ENCODE measurements at places on chromosomes 5 and 9.

DNA sequence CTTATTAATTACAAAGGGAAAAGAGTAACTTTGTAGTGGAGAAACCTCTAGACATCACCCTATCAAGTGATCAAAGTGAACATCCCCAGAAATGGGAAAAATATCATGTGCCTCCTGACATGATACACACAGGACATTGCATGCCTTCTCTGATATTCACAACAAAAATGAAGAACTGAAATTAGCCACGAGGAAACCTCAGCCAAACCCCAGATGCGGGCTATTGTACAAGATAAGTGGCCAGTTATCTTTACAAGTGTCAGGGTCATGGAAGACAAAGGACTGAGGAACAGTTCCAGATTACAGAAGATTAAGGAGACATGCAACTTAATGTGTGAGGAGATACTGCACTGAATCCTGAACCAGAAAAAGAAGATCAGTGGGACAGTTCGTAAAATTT is 23.8 kb upstream of the NPM1 start:
- no peak for DNase-seq

DNA sequence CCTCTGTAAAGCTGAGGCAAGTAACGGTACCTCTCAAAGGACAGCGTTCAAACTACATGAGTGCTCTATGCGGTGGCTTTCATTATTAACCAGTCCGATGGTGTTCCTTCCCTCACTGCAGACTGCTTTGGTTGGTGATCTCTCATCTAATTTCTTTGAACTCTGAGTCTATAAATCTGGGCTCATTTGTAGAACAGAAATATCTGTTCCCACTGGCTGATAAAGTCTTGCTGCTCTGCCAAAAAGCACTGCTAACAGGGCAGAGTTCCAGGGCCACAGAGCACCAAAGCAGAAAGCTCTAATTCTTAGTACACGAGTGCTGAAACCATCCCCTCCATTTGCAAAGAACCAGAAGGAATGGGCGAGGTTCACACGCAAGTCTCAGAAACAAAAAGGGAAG is 81.9 kb downstream of the MED27 start:
- no peak for DNase-seq

DNA sequence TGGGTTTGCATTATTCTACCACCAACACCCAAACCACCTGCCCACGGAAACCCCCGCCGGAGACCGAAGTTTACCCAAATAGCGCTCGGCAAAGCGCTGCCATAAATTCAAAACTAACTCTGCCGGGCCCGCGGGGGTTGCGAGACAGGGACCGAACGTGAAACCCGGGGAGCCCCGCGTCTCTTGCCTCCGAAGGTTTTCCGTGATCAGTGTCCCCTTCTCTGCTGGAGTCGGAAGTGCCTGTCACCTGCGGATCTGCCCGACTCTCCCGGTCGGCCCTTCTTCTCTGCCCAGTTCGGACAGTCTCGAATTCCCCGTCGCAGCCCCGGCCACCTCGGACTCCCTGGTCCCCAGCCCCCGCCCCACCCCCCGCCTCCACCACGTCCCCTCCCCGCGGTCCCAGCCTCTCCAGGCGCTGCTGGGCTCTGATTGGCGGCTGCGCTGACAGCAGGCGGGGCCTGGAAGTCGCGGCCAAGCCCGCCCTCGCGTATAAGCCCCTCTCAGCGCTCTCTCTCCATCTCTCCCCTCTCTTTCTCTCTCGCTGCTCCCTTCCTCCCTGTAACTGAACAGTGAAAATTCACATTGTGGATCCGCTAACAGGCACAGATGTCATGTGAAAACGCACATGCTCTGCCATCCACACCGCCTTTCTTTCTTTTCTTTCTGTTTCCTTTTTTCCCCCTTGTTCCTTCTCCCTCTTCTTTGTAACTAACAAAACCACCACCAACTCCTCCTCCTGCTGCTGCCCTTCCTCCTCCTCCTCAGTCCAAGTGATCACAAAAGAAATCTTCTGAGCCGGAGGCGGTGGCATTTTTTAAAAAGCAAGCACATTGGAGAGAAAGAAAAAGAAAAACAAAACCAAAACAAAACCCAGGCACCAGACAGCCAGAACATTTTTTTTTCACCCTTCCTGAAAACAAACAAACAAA is at the start of gene RORB:
TSS of gene RORB (plus strand) at position 517 of the 929 bp plus-strand sequence. CDS start 642 bp downstream, outside the sequence.
- peak; percentile 4 for DNase-seq

DNA sequence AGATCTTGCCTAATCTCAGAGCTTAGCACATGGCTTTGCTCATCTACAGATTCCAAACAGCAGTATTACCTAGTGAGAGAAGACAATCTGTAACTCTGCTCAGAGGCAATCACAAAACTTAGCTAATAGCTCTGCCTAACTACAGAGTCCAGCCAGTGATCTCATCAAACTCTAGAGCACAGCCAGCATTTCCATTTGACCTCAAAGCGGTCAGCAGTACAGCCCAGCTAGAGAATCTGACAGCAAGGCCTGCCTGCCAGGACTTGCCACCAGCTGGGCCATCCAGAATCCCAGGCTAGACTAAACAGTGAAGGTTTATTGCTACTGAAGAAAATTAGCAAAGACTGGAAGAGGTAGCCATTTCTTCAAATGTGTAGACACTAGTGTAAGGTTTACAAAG is 217.9 kb upstream of the VLDLR start:
- DNase-seq = no peak

DNA sequence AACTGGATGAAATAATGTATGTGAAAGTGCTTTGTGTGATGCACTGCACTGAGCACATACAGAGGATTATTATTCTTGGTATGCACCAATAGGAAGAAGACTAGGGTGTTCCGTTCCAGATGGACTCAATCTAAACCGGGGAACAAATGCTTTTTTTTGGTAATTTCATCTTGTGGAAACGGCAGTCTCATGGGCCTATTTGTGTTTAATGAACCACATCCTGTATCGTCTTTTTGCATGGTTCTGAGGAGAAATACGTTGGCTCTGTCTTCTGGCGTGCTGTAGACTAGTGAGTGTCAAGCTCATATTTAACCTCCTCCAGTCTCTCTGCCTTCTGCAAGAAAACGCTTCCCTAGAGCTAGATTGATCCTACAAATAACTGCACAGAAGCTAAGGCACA is 30.0 kb downstream of the TRIM32 start:
- no peak for DNase-seq

DNA sequence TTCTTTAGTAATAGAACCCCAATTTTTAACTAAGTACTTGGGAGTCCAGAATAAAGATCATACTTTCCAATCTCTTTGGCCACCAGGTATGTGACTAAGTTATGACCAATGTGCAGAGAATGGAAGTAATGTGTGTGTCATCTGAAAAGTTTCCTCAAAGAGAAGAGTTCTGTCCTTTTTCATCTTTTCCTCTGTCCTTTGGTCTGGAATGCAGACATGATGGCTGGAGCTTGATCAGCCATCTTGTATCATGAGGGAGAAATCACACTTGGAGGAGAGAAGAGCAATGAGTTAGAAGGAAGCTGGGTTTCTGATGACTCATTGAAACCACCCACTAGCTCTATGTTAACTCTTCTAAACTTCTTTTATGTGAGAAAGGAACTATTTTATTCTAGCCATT is 5.5 kb upstream of the CPEB4 start:
- DNase-seq = no peak

DNA sequence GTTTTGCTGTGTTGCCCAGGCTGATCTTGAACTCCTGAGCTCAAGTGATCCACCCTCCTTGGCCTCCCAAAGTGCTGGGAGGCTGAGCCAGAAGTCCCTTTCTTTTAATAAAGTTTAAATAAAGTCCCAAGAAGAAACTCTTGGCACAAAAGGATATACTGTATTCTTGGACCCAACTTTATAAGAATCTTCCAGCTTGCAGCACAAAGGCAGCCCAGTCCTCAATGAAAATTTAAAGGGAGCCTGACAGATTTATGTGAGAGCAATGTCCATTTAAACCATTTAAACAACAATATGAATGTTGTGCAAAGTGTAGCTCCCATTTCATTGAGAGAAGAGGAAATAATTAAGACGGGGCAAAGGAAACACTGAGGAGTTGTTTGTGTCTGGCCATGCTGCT is 217.0 kb downstream of the DOCK8 start:
- no peak for DNase-seq

GRCh38 chr9:76521906-76522305 is 62.9 kb downstream of the GCNT1 start:
- DNase-seq = no peak

- no peak for DNase-seq
Observed at GRCh38 chr5:137389042-137389441, 110.1 kb downstream of the SPOCK1 start.

DNA sequence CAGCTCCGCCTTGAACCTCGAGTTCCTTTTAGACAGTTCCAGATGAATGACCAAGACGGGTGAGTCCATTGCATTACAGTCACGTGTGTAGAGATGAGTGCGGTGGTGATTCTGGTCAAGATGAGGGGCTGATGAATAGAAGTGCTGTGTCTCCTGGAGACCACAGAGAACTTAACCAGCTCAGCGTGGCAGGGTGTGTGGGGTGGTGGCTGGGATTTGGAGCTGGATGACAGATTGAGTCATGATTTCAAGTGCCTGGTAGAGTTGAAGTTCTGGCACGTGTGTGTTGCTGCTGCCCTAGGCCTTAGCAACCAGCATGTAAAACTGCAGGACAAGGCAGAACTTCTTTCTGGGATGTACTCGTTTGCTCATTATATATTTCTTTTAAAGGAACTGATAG is 53.3 kb downstream of the PRRC2B start:
- DNase-seq = no peak

DNA sequence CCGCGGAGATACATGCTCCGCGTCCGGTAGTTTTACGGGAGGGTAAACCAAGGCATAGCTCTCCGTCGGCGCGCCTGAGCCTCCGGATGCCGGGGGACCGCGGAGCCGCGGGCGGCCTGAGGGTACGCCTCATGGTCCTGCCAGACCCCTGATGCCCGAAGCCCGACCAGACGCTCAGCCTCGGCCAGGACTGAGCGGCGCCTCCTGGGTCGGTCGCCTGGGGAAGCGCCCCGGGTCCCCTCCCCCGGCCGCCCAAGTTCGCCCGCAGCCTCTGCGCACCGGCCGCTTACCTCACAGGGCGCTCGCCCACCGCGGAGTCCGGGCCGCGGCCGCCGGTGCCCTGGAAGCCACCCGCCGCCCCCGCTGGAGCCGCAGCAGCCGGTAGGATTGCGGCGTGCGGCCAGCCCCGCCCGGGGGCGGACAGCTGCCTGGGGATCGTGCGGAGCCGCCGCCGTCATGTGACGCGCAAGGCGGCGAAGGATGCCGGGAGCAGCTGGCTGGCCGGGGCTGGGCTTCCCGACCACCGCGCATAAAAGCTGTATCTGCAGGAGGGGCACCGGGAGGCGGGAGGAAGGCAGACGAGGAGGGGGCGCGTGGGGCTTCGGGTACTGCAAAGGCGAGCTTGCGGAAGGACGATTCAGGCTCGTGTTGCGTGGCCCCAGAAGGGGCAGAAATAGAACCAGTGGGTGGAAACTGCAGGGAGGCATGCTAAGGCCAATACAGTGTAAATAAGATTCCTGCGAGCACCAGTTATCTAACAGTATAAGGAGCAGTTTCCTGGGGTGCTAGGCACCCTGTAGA is at the start of gene FBXO10:
TSS of gene FBXO10 (minus strand) at position 460 of the 801 bp plus-strand sequence. CDS start 34,612 bp downstream, outside the sequence.
- DNase-seq = peak; percentile 8

DNA sequence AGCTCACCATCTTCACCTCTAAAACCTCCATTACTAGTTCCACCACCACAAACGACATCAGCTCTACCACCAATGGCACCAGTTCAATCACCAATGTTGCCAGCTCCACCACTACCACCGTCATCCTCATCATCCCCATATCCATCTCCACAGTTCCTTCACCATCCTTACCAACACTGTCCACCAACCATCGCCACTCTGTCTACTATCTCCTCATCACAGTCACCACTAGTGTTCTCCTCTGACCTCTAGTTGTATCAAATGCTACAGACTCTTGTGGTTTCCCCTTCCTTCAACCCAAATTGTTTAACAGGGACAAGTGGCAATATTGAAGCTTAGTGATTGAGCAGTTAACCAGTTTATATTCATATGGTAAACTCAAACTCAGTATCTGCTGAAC is 182.6 kb downstream of the CAAP1 start:
- no peak for DNase-seq

- DNase-seq = no peak
Observed at GRCh38 chr5:35672995-35673394, 55.3 kb downstream of the SPEF2 start.

DNA sequence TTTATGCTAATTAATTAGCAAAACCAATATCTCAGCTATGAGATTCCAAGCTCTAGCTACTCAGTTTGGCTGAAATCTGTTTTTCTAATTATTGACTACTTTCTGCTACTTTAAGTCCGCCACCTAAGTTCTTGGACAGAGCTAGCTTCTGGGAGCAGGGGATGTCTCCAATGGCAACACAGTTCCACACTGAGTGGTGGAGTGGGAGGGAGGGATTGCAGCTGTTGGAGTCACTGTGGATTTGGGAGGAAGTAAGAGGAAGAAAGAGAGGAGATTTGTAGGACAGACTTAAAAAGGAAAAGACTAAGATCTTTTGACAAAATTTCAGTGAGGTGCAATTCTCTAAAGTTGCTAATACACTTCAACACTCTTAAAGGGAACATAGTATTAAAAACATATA is 450.8 kb downstream of the NFIB start:
- no peak for DNase-seq

- peak; percentile 6 for DNase-seq
Observed at GRCh38 chr9:79477955-79478771, 93.6 kb upstream of the TLE4 start.

DNA sequence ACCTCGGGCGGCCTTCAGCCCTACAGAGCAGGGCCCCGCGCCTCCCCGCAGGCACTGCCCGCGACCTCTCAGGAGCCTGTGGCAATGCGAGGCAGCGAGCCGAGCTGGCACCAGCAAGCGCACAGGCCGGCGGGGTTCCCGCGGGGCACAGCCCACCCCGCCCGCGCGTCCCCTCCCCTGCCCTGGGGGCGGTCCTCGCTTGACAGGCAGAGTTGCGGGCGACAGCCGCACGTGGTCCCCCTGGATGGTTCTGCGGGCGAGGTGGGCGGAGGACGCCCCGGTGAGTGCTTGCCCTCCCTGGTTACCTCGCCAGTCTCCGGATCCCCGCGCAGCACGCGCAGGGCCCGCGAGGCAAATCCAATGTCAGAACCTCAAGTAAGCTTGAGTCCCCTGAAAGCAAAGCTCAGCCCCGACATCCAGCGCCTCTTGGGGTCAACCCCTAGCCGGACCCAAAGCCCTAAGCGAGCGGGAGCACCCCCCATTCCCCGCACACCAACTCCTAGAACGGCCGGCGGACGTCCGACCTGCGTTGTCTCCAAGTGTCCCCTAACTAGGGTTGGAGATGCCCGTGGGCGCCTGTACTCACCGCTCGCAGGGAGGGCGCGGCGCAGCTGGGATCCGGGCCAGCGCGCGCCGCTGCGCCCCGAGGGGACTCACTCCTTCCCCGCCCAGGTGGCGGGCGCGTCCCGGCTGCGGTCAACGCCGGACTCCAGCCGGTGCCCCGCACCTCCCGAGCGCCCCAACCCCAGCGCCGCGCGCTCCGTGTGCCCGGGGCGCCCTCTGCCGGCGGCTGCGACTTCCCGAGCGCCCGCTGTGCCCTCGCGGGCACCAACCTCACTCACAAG is at the start of gene DRD1:
TSS of gene DRD1 (minus strand) at position 123 of the 845 bp plus-strand sequence. CDS start 1,083 bp downstream, outside the sequence.
- DNase-seq = peak; percentile 46

DNA sequence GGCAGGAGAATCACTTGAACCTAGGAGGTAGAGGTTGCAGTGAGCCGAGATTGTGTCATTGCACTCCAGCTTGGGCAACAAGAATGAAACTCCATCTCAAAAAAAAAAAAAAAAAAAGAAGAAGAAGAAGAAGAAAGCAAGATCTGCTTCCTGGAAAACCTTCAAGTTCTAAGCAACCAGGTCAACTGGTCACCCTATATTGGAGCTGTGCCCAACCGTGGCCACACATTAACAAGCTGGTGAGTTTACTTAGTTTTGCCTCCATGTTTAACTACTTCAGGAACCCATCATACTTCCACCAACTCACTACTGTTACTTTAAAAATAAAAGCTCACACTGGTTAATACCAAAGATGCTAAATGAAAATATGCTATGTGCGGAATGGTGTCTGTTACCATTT is 12.3 kb upstream of the SKP1 start:
- no peak for DNase-seq
